ENCODE measurements at places on chromosomes 12 and 14. TPM values are rescaled to one million over a fixed set of nuclear protein-coding genes. Genes with fewer than 3 reads are reported as not detected.

GRCh38 chr12:47837190-47838171 lies 17.8 kb upstream of the HDAC7 start:
- peaks cover 8% of the 10 kb centered on the region for H3K36me3 ChIP-seq
- no peak overlapping the region for H3K4me3 ChIP-seq
- H3K27ac ChIP-seq: no peak overlapping the region
- peaks cover 49% of the 10 kb centered on the region for H3K4me1 ChIP-seq

GRCh38 chr14:97456958-97457357 lies 659.8 kb downstream of the VRK1 start:
- peaks cover 67% of the 10 kb centered on the region for H3K4me1 ChIP-seq
- no peaks in the 10 kb centered on the region for H3K27me3 ChIP-seq
- peak overlapping the region; percentile 97 for H3K27ac ChIP-seq
- H3K4me3 ChIP-seq: peak overlapping the region; percentile 84

SERPINA12 gene
- not detected for total RNA-seq

- no peak overlapping the region for H3K4me3 ChIP-seq
- no peak for DNase-seq
Observed at GRCh38 chr14:50335989-50336824, 24.1 kb downstream of the DMAC2L start.

TAPBPL gene
- 30.9 TPM for total RNA-seq

CCNT1 gene
- total RNA-seq: 71.9 TPM

- no peak for DNase-seq
- peaks cover 20% of the 10 kb centered on the region for H3K4me1 ChIP-seq
- peaks cover 84% of the 10 kb centered on the region for H3K36me3 ChIP-seq
- no peak overlapping the region for H3K27ac ChIP-seq
- no peaks in the 10 kb centered on the region for H3K27me3 ChIP-seq
Observed at GRCh38 chr14:74670726-74671411, 42.0 kb downstream of the AREL1 start.

DNA sequence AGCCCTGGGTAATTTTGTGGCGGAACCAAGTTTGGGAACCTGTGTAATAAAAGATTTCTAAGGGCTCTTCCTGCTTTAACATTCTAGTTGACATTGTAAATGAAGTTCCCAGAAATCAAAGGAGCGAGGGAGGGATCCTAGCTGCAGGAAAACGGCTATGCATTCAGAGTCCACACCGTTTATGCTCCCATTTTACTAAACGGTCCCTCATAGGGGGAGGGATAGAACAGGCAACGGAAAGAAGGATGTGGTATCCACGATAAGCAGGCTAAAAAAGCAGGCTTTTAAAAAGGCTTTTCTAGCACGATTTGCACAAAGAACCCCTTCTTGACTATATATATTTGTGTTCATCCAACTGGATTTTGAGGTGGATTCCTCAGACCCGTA lies 559 bp downstream of the SYNJ2BP start:
- peak overlapping the region; percentile 82 for H3K4me3 ChIP-seq
- no peaks in the 10 kb centered on the region for H3K36me3 ChIP-seq
- H3K27me3 ChIP-seq: peaks cover 1% of the 10 kb centered on the region
- no peak for DNase-seq

GRCh38 chr14:23183479-23183878 lies at the start of gene SLC7A8:
Gene SLC7A8 (minus strand): TSS chr14:23183660. CDS start chr14:23182914, 746 bp downstream.
- H3K27ac ChIP-seq: no peak within 1 kb of the TSS
- H3K4me3 ChIP-seq: no peak within 1 kb of the TSS
- DNase-seq: no peak
- peaks cover 9% of the 10 kb centered on the region for H3K4me1 ChIP-seq

- H3K27ac ChIP-seq: peak overlapping the region; percentile 59
- H3K4me3 ChIP-seq: no peak overlapping the region
- peaks cover 15% of the 10 kb centered on the region for H3K36me3 ChIP-seq
Observed at GRCh38 chr12:89472508-89472907, 52.1 kb downstream of the GALNT4 start.

DNA sequence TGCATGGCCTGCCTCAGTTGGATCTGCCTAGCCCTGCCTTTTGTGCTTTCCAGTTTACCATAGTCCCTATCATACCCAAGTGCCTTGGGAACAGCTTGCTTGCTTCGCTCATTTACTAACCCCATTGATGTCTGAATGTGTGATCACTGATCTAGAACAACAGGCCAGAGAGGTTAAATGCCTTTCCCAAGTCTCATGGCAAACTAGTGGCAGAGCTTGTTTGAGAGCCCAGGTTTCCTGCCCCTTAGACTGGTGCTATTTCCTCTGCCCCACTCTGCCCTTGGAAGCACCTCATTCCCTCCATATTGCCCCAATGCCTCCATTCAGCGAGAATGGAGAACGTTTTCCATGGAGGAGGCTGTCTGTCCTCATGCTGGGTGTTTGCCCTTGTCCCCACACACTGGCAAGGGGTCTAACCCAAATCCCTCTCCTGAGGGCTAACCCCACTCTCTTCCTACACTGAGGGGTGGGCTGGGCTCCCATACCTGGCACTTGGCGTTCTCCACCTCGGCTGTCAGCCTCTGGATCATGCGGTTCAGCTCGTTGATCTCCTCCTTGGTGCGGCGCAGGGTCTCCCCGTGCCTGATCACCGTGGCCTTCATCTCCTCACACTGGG lies 19.8 kb downstream of the KRT7 start:
- no peak overlapping the region for H3K4me3 ChIP-seq
- H3K4me1 ChIP-seq: peaks cover 23% of the 10 kb centered on the region
- no peak overlapping the region for H3K27ac ChIP-seq
- H3K36me3 ChIP-seq: peaks cover 16% of the 10 kb centered on the region
- DNase-seq: no peak

GRCh38 chr12:125122668-125123067 lies 57.4 kb downstream of the AACS start:
- no peaks in the 10 kb centered on the region for H3K4me1 ChIP-seq
- no peak for DNase-seq
- H3K27ac ChIP-seq: no peak overlapping the region

DNA sequence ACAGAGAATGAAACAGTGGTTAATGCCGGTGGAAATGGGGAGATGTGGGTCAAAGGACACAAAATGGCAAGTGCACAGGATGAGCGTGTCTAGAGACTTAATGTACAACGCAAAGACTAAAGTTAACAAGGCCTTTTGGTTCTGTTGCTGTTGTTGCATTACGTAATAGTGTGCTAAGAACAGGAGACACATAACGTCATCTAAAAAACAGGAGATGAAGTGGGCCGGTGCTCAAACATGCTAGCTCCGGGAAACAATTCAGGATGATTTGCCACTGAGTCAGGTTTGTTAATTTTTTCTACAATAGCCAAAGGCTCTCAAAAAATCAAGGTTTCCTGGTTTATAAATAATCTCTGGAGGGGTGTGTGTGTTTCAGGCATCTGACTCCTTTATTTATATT lies 55.5 kb downstream of the ETV6 start:
- peaks cover 26% of the 10 kb centered on the region for H3K36me3 ChIP-seq
- peaks cover 25% of the 10 kb centered on the region for H3K4me1 ChIP-seq
- no peaks in the 10 kb centered on the region for H3K27me3 ChIP-seq
- H3K27ac ChIP-seq: no peak overlapping the region

MBIP gene
- 29.3 TPM for total RNA-seq

GRCh38 chr14:51912112-51912786 lies 51.8 kb downstream of the GNG2 start:
- peaks cover 35% of the 10 kb centered on the region for H3K4me1 ChIP-seq
- no peak overlapping the region for H3K4me3 ChIP-seq
- DNase-seq: no peak
- no peak overlapping the region for H3K27ac ChIP-seq
- peaks cover 71% of the 10 kb centered on the region for H3K36me3 ChIP-seq

- H3K27me3 ChIP-seq: no peaks in the 10 kb centered on the region
- H3K36me3 ChIP-seq: no peaks in the 10 kb centered on the region
- H3K27ac ChIP-seq: no peak overlapping the region
- DNase-seq: no peak
Observed at GRCh38 chr14:97010491-97011160, 213.4 kb downstream of the VRK1 start.

DNA sequence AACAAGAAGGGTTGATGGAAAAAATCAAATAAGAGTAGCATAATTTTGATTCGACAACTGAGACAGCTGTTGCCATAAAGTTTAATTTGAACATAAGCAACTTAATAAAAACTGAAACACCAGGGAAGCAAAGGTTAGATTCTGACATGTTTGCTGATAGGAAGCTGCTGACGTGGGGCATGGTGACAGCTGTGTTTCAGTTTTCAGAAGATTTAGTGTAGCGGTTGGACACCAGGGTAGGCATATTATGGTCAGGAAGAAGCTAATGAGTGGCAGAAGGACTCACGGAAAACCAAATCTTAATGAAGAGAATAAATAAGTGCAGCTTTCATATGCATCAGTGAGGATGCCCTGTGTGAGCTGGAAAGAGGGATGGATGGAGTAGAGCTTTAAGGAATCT lies 336.7 kb upstream of the RPL10L start:
- H3K4me3 ChIP-seq: no peak overlapping the region
- H3K4me1 ChIP-seq: no peaks in the 10 kb centered on the region
- no peaks in the 10 kb centered on the region for H3K27me3 ChIP-seq
- no peak overlapping the region for H3K27ac ChIP-seq

GRCh38 chr14:99523704-99524055 lies 42.5 kb downstream of the CCNK start:
- H3K27me3 ChIP-seq: no peaks in the 10 kb centered on the region
- no peak for DNase-seq
- H3K36me3 ChIP-seq: no peaks in the 10 kb centered on the region
- no peak overlapping the region for H3K27ac ChIP-seq
- no peak overlapping the region for H3K4me3 ChIP-seq

OR6C4 gene
- not detected for total RNA-seq

PLCZ1 gene
- not detected for total RNA-seq

DNA sequence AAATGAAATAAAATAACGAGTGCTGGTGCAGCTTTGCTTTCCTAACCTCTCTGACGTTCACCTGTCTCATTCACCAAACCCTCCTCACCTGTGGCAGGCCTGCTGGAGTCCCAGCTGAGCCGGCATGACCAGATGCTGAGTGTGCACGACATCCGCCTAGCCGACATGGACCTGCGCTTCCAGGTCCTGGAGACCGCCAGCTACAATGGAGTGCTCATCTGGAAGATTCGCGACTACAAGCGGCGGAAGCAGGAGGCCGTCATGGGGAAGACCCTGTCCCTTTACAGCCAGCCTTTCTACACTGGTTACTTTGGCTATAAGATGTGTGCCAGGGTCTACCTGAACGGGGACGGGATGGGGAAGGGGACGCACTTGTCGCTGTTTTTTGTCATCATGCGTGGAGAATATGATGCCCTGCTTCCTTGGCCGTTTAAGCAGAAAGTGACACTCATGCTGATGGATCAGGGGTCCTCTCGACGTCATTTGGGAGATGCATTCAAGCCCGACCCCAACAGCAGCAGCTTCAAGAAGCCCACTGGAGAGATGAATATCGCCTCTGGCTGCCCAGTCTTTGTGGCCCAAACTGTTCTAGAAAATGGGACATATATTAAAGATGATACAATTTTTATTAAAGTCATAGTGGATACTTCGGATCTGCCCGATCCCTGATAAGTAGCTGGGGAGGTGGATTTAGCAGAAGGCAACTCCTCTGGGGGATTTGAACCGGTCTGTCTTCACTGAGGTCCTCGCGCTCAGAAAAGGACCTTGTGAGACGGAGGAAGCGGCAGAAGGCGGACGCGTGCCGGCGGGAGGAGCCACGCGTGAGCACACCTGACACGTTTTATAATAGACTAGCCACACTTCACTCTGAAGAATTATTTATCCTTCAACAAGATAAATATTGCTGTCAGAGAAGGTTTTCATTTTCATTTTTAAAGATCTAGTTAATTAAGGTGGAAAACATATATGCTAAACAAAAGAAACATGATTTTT lies 17.1 kb upstream of the AMN start:
- no peak for DNase-seq
- peaks cover 4% of the 10 kb centered on the region for H3K4me1 ChIP-seq
- peaks cover 46% of the 10 kb centered on the region for H3K36me3 ChIP-seq
- H3K27ac ChIP-seq: no peak overlapping the region
- no peaks in the 10 kb centered on the region for H3K27me3 ChIP-seq

- DNase-seq: no peak
- peaks cover 4% of the 10 kb centered on the region for H3K27me3 ChIP-seq
- no peaks in the 10 kb centered on the region for H3K36me3 ChIP-seq
- H3K27ac ChIP-seq: no peak overlapping the region
- H3K4me3 ChIP-seq: peak overlapping the region; percentile 72
Observed at GRCh38 chr12:57455374-57456144, 452 bp downstream of the INHBE start.

NANOG gene
- not detected for total RNA-seq
